ENCODE measurements at places on chromosomes 12 and 14.

- DNase-seq: no peak
These were observed 67.1 kb upstream of the DDX11 start for GRCh38 chr12:31006416-31007152.

- DNase-seq: peak; percentile 78
These were observed 1.3 kb upstream of the CD63 start for GRCh38 chr12:55729819-55730818.

DNA sequence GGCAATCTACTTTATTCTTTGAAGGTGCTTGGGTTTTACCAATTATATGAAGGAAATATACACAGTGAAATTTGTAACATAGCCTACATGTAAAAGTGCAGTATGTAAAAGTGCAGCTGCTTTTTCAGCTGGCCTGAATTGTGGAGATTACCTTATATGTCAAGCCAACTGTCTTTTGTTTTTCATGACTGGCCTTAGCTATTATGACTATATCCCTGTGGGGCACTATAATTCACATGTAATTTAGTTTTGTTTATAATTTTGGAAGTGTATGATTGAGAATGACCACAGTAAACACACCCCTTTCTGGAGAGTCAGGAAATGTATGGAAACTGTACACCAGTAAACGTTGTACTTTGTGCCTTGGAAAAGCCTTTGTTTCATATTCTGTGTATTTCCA, 435.0 kb upstream of the STXBP6 start:
- no peak for DNase-seq

DNA sequence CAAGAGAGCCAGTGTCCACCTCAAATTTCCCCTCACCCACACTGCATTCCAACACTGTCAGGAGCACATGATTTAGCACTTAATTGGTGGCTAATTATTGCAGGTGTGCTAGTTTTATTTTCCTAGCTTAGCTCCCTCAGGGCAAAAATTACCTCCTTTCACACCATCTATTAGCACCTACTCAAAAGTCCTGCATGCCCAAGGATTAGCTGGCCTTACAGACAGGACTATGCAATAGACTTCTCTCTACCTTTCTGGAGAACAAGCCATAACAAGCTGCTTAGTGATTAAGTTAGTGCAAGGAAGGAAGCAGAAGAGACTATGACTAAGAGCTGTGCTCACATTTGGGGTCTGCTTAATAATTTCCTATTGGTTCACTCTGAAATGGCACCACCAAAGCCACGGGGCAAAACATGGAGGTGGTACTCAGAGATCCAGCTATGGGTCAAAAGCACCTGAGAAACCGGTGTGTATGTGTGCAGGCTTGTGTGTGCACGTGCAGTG, 69.5 kb downstream of the STON2 start:
- no peak for DNase-seq

- no peak for DNase-seq
These were observed 781.7 kb downstream of the TRHDE start for GRCh38 chr12:73053893-73054292.

GRCh38 chr12:84507956-84508850, 404.4 kb downstream of the SLC6A15 start:
- DNase-seq: no peak

GRCh38 chr12:3263939-3264922, 187.1 kb downstream of the TSPAN9 start:
- DNase-seq: no peak

- DNase-seq: no peak
These were observed 144.1 kb upstream of the WSCD2 start for GRCh38 chr12:107984973-107985372.

DNA sequence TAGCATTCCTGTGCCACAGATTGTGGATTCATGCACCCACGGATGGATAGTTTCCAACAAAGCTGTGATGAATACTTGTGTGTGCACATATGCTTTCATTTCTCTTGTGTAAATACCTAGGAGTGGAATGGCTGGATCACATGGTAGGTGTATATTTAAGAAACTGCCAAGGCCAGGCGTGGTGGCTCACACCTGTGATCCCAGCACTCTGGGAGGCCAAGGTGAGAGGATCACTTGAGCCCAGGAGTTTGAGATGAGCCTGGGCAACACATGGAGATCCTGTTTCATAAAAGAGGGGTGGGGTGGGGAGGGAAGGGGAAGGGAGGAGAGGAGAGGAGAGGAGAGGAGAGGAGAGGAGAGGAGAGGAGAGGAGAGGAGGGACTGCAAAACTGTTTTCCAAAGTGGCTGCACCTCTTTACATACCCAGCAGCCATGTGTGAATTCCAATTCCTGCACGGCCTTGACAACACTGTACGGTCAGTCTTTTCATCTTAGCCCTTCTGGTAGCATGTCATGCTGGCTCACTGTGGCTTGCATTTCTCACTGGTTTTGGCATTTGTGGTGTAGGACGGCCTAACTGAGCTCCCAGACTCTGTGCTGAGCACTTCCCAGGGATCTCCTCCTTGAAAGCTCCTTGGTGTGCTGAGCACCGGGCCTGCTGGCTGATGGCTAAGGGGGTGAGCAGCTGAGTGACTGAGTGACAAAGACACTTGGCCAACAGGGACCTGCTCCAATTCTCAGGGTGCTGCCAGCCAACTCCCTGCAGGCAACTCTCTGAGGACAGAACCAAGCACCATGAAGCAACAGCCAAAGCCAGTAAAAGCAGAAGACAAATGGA, 27.9 kb downstream of the SYNE3 start:
- DNase-seq: no peak

DNA sequence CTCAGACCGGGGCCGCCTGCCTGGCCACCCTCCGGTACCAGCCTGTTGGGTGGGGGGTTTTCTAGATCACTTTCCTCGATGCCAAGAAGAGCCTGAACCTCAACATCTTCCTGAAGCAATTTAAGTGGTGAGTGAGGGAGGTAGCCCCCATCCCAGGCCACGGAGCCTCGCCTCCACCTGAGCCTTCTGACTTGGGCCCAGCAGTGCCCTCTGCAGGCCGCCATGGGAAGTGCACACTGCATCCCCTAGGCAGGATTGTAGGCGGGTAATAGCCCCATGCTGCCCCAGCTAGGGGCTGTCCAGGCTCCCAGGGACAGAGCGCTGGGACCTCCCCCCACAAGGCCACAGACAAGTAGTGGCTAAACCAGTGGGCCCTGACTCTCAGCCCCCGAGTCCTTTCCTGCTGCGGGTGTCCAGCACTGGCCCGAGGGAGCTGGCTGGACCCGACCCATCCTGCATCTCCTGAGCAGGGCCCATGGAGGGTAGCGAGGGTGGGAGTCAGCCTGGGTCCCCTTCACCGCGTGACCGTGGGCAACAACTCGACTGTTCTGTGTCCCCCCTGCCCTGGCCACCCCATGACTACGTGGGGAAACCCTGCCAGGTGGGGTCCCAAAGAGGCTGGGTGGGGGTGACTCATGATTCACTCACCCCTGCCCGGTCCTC, 15.3 kb upstream of the ADSS1 start:
- peak; percentile 61 for DNase-seq

GRCh38 chr12:65628061-65628460, 196.2 kb upstream of the HMGA2 start:
- no peak for DNase-seq
